Central memory CD4-positive, alpha-beta T cell (primary cell): ENCODE measurements at places on chromosomes 2 and 18.
A peak's percentile ranks its signal among the peaks of the same experiment; 100 is the strongest.

GRCh38 chr2:200393191-200393590 is 86.7 kb downstream of the SPATS2L start:
- DNase-seq: no peak

DNA sequence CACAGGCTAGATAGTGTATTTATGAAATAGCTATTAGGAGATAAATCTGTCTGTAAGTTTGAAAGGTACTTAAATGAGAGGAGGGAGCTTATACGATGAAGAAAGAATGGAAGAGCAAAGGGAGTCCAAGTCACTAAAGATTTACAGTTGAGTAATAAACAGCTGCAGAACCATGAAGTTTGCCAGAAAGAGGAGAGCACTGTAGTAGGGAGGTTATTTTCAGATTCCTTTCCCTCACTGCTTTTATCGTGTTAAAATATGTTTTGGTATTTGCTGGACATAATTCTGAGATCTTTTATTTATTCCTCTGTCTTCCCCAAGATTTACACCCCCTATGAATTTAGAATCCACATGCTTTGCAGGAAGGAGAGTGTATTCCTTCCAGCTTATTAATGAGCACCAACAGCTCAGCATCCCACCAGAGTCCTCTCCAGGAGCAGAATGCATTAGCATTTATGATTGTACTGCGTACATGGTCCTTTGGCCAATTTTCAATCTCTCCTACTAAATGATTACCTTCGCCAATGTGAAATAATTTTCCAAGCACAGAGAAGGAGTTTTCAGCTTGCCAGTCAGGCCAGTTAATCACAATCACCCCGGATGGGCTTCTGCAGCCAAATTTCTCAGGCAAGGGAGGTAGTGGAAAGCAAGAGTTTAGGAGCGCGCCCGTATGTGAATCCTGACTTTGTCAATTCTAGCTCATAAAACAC is 297.0 kb downstream of the NBAS start:
- DNase-seq: no peak

- DNase-seq: no peak
These were observed 3.6 kb downstream of the CHN1 start for GRCh38 chr2:175001566-175001965.

- peak; percentile 65 for DNase-seq
These were observed at the start of gene RNPEPL1 for GRCh38 chr2:240567872-240568677. Gene RNPEPL1, plus strand, starts transcription at chr2:240568484. Its CDS starts 103 bp downstream, at chr2:240568587.
